Esophagus muscularis mucosa (tissue), 4 donors: ENCODE measurements at places on chromosomes 16 and 17. TPM values are rescaled to one million over a fixed set of nuclear protein-coding genes. Genes with fewer than 3 reads are reported as not detected.
A peak's percentile ranks its signal among the peaks of the same experiment; 100 is the strongest.

- H3K36me3 ChIP-seq: no peaks in the 10 kb centered on the region
- no peak overlapping the region for H3K4me3 ChIP-seq
- H3K4me1 ChIP-seq: peaks cover 22% of the 10 kb centered on the region
- no peak for DNase-seq
Observed at GRCh38 chr17:64107500-64108236, 22.3 kb downstream of the ERN1 start.

DNA sequence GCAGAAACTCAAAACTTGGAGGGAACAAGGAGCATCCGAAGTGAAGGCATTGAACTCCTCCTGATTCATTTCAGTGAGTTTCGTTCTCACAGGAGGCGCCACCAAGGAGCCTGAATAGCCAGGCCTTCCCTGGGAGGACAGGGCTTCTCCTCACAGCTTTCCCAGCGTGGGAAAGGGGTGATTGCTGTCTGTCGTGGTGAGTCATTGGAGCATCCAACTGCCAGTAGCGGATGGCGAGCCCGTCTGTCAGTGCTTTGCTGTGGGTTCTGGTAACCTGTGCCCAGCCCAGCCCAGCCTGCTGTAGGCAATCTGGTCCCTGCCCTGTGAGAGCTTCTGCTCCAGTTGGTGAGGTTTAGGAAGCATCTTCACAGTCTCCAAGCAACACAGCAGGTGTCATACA lies 28.3 kb downstream of the PLCD3 start:
- H3K27ac ChIP-seq: no peak overlapping the region
- peaks cover 92% of the 10 kb centered on the region for H3K36me3 ChIP-seq
- peaks cover 36% of the 10 kb centered on the region for H3K4me1 ChIP-seq
- DNase-seq: no peak

- no peak for DNase-seq
- H3K4me3 ChIP-seq: no peak overlapping the region
- no peaks in the 10 kb centered on the region for H3K4me1 ChIP-seq
- peaks cover 9% of the 10 kb centered on the region for H3K36me3 ChIP-seq
- H3K27me3 ChIP-seq: no peaks in the 10 kb centered on the region
- no peak overlapping the region for H3K27ac ChIP-seq
Observed at GRCh38 chr17:37527249-37527851, 37.7 kb downstream of the DUSP14 start.

DNA sequence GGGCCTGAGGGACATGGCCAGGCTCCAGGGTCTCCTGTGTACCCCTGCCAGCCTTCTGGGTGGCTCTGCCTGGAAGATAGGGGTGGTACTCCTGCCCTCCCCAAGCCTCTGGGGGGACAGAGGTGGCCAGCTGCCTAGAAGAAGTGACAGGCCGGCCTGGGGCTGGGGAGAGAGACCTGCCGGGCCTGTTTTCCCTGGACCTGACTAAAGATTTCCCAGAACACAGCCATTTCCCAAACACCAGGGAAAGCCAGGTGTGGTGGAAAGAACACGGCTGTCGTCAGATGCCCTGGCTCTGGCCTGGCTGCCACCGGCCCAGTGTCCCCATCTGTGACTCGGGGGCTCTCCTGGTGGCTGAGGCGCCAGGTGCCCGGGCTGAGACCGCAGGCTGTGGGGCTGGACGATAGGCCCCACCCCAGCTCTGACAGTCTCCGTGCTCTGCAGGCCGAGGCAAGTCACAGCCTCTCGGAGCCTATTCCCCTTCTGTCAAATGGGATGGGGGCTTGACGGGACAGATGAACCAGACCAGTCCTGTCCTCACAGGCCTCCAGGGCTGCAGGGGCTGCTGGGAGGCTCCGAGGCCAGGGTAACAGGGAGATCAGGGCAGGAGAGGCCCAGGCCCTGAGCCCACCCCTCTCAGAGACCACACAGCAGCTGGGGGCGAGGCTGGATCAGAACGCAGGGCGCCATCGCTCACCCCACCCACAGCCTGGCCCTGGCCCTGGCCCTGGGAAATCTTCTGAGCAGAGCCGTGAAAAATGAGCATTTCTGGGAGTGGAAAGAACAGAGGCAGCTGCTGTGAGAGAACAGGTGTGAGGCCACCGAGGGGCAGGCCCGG lies 33.1 kb downstream of the CTU2 start:
- no peak overlapping the region for H3K4me3 ChIP-seq
- H3K27ac ChIP-seq: no peak overlapping the region
- no peak for DNase-seq
- H3K27me3 ChIP-seq: no peaks in the 10 kb centered on the region
- H3K4me1 ChIP-seq: peaks cover 21% of the 10 kb centered on the region
- H3K36me3 ChIP-seq: peaks cover 85% of the 10 kb centered on the region

DNA sequence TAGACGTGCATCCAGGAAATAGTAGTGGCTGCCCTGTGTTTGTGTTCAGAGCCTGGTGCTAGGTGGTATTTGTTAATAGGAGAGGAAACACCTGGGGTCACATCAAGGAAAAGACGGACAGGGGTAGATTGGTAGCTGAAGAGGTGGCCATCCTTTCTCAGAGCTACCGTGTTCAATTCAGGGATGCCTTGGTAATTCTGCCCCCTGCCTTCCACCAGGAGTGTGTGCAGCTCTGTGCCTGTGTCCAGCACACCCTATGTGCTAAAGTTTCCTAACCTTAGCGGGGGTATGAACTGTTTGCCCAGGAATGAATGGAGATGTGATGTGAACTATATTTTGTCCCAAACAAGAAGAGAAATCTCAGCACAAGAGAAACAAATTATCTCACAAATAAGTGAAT lies 174.1 kb upstream of the MPHOSPH6 start:
- no peak overlapping the region for H3K27ac ChIP-seq
- H3K36me3 ChIP-seq: no peaks in the 10 kb centered on the region
- no peak overlapping the region for H3K4me3 ChIP-seq
- peak; percentile 79 for DNase-seq

DNA sequence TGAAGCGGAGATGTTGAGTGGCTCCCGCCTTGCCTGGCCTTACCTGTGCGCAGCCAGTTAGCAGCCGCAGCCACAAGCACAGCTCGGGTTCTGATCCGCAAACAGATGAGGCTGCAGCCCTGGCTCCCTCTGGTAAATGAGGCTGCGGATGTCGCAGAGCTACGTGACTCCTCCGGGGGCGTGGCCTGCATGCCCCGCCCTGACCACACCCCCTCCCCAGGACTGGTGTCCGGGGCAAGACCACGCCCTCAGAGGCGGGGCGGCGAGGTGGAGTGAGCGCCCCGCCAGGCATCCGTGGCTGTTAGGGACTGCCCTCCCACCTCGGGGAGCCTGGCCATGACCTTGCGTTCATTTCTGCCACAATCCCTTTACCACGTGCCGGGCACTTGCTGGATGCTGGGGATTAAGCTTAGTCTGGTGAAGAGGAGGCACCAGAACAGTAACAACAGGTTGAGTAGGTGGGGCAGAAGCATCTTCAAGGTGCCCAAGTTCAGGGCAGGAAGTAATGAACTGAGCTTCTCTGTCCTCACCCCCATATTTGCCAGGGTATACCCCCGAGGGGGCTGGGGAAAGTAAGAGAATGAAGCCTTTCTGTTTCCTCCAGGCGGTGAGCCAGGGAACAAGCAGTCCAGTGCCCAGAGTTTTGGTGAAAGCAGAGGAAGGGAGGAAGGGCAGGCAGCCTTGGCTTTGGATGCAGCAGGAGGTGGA lies at the start of gene ALDOC:
ALDOC (minus strand) TSS at position 138 of the 708 bp plus-strand sequence. CDS start 1,363 bp downstream, outside the sequence.
- H3K36me3 ChIP-seq: no peaks in the 10 kb centered on the region
- H3K4me1 ChIP-seq: peaks cover 31% of the 10 kb centered on the region
- DNase-seq: peak; percentile 98
- no peaks in the 10 kb centered on the region for H3K27me3 ChIP-seq

DNA sequence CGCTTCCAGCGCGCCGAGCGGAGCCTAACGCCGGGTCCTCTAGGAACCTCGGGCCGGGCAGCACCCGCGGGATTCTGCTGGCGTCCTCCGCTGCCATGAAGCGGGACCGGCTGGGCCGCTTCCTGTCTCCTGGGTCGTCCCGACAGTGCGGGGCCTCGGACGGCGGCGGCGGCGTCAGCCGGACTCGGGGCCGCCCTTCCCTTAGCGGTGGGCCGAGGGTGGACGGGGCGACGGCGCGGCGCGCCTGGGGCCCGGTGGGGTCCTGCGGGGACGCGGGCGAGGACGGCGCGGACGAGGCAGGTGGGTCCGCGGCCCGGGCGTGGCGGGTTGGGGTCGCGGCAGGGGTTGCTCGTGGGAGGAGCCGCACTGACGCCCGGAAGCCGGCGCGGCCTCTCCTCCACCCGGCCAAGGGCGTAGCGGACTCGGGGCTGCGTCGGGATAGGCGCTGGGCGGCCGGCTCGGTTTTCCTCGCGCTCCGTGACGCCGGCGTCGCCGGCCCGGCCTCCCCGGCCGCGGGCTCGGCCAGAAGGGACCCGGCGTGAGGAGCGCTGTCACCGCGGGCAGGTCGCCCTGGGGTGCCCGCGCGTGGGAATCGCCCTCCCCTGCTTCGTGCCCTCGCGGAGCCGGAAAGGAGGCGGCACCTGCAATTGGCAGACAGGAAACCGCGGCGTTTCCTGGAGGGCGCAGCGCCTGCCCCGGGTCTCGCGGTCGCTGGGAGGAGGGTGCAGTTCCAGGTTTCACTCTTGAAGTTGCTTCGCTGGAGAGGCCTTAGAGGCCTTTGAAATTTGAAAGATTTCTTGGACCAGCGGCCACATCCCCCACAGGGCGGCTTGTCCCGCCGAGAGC lies 432 bp downstream of the ZNF276 start:
- peaks cover 39% of the 10 kb centered on the region for H3K36me3 ChIP-seq

DNA sequence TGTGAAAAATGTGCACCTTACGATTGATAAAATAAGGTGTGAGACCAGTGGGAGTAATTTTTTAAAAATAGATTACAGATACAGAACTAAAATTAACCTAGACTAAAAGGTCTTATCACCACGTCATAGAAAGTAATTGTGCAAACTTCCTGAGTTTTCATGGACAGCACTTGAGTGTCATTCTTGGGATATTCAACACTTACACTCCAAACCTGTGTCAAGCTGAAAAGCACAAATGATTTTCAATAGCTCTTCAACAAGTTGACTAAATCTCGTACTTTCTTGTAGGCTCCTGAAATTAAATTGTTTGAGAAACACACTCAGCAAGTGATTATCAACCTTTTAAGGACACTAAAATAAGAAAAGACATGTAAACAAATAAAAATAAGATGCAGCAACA lies 20.5 kb downstream of the BRCA1 start:
- no peaks in the 10 kb centered on the region for H3K36me3 ChIP-seq
- no peaks in the 10 kb centered on the region for H3K27me3 ChIP-seq
- no peak overlapping the region for H3K4me3 ChIP-seq
- no peaks in the 10 kb centered on the region for H3K4me1 ChIP-seq
- no peak for DNase-seq

DNA sequence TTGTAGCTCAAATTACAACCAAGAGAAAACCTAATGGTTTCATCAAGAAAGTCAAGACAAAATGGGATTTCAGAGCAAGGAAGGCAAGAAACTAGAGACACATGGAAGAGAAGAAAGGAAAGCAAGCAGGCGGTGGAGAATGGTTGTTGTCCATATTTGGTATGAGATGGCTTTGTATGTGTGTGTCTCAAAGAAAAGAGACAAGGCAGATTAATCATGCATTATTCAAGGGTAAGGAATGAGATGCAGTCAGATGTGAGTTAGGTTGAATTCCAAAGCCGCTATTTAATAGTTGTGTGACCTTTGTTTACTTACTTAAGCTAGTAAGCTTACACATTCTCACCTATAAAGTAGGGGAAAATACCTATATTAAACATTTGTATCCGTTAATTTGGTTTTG lies 1029.6 kb downstream of the CDH11 start:
- no peaks in the 10 kb centered on the region for H3K4me1 ChIP-seq
- no peak for DNase-seq
- H3K27me3 ChIP-seq: no peaks in the 10 kb centered on the region
- H3K27ac ChIP-seq: no peak overlapping the region
- H3K4me3 ChIP-seq: no peak overlapping the region

GRCh38 chr17:39001703-39002637 lies 34.8 kb upstream of the FBXO47 start:
- no peaks in the 10 kb centered on the region for H3K36me3 ChIP-seq
- peaks cover 28% of the 10 kb centered on the region for H3K4me1 ChIP-seq

- no peaks in the 10 kb centered on the region for H3K4me1 ChIP-seq
- H3K36me3 ChIP-seq: no peaks in the 10 kb centered on the region
- DNase-seq: no peak
- no peak overlapping the region for H3K4me3 ChIP-seq
- H3K27ac ChIP-seq: no peak overlapping the region
Observed at GRCh38 chr17:61595418-61596186, 4.6 kb upstream of the NACA2 start.

DNA sequence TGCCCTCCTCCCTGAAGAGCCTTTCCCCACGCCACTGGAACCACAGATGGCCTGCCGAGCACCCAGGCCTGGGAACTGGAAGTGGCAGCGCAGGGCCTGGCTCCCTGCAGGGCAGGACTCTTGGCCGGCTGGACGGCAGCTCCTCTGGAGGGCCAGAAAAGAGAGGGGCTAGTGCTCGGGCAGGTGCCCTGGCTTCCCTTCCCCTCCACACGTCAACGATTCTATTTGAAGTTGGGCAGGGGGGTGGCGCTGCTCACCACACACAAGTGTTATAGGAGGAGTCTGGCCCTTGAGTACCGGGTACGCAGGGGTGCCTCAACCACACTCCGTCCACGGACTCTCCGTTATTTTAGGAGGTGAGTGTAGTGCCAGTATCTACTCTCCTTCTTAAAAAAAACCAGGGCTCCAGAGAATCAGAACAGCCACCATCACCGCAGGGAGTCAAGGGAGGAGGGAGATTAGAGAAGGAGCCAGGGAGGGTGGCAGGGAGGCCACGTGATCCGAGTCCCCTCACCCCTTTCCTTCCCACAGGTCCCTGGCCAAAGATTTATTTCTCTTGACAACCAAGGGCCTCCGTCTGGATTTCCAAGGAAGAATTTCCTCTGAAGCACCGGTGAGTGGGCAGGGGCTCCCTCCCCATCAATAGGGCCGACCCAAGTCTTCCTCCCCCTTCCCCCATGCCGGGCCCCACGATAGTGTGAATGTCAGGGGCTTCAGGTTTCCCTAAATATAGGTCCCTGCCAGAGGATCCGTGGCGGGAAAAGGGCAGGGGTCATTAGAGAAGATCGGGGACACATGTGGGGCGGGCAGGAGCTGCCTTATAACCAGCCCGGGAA lies 1.4 kb upstream of the ALDOA start:
- peak overlapping the region; percentile 99 for H3K4me3 ChIP-seq
- H3K36me3 ChIP-seq: peaks cover 21% of the 10 kb centered on the region
- peak; percentile 96 for DNase-seq
- no peaks in the 10 kb centered on the region for H3K27me3 ChIP-seq

- H3K27ac ChIP-seq: no peak overlapping the region
- H3K4me3 ChIP-seq: no peak overlapping the region
- H3K36me3 ChIP-seq: no peaks in the 10 kb centered on the region
- H3K27me3 ChIP-seq: no peaks in the 10 kb centered on the region
- DNase-seq: no peak
- H3K4me1 ChIP-seq: peaks cover 4% of the 10 kb centered on the region
Observed at GRCh38 chr16:11400076-11400475, 54.8 kb downstream of the RMI2 start.

DNA sequence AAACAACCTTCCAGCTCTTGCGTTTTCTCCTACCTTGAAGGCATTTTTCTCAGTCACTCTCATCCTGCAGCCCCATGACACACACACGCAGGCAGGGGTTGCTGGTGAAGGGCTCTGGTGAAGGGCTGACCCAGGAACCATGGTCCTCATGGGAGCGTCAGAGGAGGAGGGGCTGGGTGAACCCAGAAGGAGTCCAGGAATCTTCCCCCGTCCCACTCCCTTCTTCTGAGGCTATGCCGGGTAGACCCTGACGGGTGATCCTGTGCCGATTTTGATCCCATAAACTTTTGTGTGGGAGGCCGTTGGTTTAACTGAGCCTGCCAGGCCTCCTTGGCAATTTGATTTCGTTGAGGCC lies 278.4 kb upstream of the FOXF1 start:
- DNase-seq: no peak
- no peaks in the 10 kb centered on the region for H3K4me1 ChIP-seq
- H3K4me3 ChIP-seq: no peak overlapping the region
- no peaks in the 10 kb centered on the region for H3K36me3 ChIP-seq
- no peak overlapping the region for H3K27ac ChIP-seq

BAIAP3 gene
- 1.3 TPM for total RNA-seq

GLIS2 gene
- 10.8 TPM for total RNA-seq

ABAT gene
- total RNA-seq: 9.0 TPM

C17orf100 gene
- 0.50 TPM for total RNA-seq

NOTUM gene
- total RNA-seq: 0.83 TPM
